ENCODE measurements at places on chromosomes 3 and 15. TPM values are rescaled to one million over a fixed set of nuclear protein-coding genes. Genes with fewer than 3 reads are reported as not detected.

- DNase-seq = peak; percentile 46
These were observed 785 bp downstream of the MFSD1 start for GRCh38 chr3:158802409-158803268.

DNA sequence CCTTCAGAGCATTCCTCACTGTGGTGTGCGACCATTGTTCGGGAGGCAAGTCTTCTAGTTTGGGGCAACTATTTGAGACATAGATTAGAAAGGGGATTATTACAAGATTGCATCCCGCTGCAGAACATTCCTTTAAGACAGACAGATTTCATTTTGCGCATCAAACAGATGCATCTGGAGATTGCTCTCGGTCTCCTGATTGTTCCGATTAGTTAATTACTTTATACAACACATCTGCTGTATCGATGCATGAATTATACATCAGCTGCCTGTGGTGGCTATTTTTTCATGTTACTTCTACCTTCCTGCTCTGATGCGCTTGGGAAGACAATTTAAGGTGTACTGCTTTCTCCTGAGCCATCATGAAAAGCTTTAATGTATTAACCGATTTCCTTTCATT is 10.0 kb downstream of the SATB1 start:
- no peak for DNase-seq

SLC9C1 gene
- 0.03 TPM for total RNA-seq

LAMB2 gene
- 396 TPM for total RNA-seq

DNA sequence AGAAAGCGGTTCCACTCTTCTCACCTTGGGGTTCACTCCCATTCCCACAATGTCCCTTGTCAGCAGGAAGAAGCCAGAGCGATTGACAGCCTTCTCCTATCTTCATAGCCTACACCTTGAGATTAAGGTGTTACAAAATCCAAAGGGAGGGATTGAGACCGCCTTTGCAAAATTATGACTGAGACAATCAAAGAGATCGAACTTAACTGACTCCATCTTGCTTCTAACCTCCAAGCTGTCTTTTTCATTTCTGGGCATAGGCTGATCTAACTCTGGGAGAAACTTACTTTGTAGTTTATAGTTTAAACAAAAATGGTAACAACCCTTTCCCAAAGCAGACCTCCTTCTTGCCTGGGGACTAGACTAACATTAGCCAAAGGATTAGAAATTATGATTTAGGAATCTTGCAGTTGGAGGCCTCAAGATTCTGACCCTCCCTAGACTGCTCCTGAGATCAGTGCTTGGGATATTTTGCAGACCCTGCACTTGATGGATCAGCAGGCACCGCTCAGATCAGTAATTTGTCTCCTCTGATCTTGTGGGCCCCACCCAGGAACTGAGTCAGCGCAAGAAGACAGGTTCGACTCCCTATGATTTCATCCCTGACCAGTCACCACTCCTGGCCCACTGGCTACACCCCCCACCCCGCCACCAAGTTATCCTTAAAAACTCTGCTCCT is 40.0 kb downstream of the PAQR5 start:
- no peak for DNase-seq

IL1RAP gene
- 46.5 TPM for total RNA-seq

DNA sequence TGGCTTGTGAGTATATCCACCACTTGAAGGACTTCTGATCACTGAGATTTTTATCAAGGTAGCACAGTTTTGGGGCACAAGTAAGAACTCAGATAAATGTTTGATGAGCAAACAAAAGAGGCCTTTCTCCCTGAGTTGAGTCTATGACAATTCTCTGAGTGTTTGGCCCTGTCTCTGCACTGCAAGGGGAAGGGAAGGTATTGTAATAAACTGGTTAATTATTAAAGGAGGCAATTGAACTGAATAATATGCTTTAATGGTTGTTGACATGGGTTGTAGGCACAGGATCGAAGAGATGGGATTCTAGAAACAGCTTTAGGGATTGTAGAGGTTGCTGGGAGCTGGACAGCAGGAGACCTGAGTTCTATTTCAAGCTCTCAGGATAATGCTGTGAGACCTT is 95.0 kb upstream of the MRPL3 start:
- DNase-seq = peak; percentile 8

DNA sequence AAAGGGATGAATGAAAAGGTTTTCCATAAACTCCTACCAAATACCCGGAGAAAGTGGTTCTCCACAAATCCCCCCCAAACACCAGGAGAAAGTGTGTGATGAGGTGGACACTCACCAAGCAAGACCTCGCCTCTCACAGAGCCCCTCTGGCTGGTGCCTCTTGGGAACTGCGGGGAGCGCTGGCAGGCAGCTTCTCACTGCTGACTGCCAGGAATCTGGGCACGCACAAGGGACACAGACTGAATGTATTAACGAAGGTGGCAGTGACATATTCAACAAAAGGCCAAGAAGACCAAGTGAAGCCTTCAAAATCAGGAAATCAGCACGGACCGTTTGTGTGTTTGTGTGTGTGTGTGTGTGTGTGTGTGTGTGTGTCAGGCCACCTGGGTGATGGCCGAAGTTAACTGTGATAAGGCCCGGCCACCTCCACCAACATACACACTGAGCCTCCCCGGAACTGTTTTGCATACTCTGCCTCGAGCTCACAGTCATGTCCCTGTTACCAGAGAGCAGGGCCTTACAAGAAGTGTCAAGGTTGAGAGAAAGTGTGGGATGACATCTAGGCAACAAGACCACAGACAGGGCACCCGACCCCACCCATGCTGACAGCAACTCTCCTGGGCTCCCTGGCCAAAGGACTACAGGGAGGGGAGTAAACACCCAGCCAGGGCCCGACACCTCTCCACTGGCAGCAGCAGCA is 18.0 kb downstream of the ATP10A start:
- DNase-seq = no peak

- DNase-seq = no peak
These were observed 5.1 kb downstream of the EPHB3 start for GRCh38 chr3:184566441-184567414.

PLSCR5 gene
- total RNA-seq = 0.60 TPM

DNA sequence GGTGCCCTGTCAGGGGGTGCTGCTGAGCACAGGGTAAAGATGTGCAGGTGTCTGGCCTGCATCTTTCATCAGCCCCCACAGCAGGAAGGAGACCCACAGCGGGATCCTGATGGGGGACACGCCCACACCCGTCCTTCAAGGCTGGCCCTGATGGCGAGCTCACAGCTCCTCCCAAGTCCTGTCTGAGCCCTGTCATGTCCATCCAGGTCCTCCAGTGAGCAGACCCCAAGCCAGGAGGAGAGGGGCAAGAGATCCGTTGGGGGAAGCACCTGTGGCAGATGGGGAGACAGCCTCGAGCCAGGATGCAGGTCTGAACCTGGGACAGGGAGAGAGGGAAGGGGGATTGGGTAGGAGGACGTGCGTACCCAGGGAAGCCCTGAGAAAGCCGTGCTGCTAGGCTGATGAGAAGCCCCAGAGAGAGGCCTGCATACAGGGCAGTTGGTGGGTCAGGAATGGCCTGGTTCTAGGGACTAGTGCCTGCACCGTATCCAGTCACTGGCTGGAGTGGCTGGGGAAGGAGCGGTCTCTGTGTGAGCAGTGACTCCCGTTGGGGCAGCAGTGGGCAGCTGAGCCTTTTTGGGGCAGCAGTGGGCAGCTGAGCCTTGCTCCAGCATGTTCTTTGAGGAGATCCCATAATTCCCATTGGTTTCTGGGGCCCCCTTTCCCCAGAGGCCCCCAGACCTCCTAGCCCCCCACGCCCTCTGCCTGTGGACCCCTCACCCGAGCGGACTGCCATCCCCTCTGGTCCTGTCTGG is 133.3 kb upstream of the MEF2A start:
- DNase-seq = no peak

- DNase-seq = no peak
These were observed 46.8 kb upstream of the VILL start for GRCh38 chr3:37943631-37944314.

AQP9 gene
- 0.57 TPM for total RNA-seq

- DNase-seq = peak; percentile 78
These were observed 151.2 kb upstream of the CDIN1 start for GRCh38 chr15:36428102-36428845.

- peak; percentile 38 for DNase-seq
These were observed 8.1 kb upstream of the LRRC2 start for GRCh38 chr3:46574243-46574646.

- DNase-seq = no peak
These were observed 22.0 kb downstream of the TGFBR2 start for GRCh38 chr3:30628205-30628900.

DNA sequence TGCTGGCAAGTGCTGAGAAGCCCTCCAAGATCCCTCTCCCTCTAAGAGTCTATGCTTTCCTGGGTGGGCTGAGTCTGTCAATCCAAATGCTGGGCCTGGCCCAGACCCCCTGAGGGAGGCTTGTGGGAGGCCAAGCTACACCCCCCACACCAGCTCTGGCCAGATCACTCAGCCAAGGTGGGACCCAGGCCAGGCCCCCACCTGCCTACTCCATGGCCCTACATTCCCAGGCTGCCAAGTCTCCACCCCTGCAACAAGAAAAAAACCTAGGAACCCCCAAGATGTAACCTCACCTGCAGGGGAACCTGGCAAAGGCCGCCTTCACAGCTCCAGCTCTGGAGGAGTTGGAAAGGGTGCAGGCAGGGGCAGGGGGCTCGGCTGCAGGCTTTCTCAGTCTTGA is 109.1 kb downstream of the CHSY1 start:
- DNase-seq = no peak

- no peak for DNase-seq
These were observed 212.5 kb upstream of the FEZF2 start for GRCh38 chr3:62585861-62586260.

GRCh38 chr3:94365006-94365405 is 302.1 kb downstream of the NSUN3 start:
- no peak for DNase-seq

GRCh38 chr3:140251678-140252077 is 316.7 kb downstream of the CLSTN2 start:
- no peak for DNase-seq
